ENCODE measurements at places on chromosomes 7 and 10.
A peak's percentile ranks its signal among the peaks of the same experiment; 100 is the strongest.

- DNase-seq, result no peak
These were observed 86.8 kb downstream of the CPEB3 start for GRCh38 chr10:92203919-92204623.

GRCh38 chr10:127922675-127923366, 15.9 kb downstream of the PTPRE start:
- no peak for DNase-seq

DNA sequence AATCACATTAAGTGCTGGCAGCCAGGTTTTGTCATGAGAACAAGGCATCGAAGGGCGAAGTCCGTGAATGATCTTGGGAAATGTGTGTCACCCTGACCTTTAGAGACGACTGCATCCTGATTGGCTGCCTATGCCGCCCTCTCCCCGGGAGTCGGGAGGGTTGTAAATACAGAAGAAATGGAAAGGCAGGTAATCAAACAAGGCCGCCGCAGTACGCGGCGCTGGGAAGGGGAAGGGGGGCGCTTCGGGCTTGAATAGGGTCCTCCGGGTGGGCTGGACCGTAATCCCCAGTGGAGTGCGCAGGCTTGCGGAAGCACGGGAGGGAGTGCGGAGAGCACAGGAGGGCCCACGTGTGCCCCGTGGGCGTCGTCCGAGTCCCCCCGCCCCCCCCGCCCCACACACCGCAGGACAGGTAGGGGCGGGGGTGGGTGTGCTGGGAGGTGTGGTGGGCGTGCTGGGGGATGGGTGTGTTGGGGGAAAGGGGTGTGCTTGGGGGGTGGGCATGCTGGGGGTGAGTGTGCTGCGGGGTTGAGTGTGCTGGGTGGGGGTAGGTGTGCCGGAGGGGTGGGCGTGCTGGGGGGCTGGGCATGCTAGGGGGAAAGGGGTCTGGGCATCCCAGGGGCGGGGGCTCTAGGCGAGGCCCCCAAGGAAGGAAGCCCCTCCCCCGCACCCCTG, 169.4 kb downstream of the ARHGAP12 start:
- DNase-seq, result peak; percentile 47

DNA sequence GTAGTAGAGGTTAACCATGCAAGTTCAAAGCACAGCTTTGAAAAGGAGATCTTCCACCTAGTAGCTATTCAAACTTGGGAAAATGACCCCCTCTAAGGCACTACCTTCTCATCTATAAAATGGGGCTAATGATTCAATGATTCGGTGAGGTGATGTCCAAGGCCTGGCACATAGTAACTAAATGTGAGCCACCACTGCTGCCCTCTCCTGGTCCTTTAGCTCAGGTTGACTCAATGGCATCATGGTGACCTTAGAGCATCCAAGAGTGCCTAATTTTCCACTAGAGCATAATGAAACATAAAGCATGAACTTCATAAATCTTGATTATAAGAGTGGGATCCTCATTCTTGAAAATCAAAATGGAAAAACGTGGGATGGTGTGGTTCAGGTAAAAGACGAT, 16.3 kb upstream of the PLCE1 start:
- no peak for DNase-seq

GRCh38 chr10:29880856-29881255, 178.5 kb downstream of the JCAD start:
- DNase-seq, result no peak

All from stimulated activated CD4-positive, alpha-beta T cell treated with anti-CD3 and anti-CD28 coated beads, TNF-alpha, amount 100 ng/mL, for 48 hours (primary cell).